Stimulated activated CD8-positive, alpha-beta memory T cell treated with anti-CD3 and anti-CD28 coated beads, Interleukin-4, amount 100 ng/mL, for 4 hours (primary cell): ENCODE measurements at places on chromosomes 13 and 19.

DNA sequence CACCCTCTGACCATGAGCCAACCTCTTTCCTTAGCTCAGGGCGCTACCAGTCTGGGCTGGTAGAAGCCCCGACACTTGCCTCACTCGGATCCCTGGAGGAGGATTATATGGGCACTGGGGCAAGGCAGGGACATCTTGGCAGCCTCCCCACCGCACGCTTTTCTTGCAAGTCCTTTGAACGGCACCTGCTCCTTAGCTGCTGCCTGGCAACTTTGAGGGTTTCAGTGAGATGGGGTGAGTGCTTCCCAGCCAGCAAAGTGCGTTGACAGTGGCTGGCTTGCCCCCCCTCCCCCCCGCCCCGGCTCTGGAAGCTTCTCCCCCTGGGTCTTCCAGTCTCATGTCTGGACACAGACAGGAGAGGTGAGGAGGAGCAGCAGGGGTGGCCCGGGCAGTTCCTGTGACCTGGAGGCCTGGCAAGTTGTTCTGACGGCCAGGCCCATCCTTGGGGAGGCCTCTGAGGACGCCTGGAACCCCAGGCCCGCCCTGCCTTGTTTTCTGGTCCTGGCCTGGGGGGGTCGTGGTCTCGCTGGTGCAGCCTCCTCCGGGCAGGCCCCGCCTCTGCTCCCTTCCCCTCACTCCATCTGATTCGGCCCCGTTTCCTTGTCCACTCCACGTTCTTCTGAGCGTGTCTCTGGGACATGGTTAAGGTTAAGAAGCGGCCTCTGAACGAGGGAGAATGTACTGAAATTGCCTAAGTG, 75.2 kb downstream of the ATP11A start:
- DNase-seq: no peak

DNA sequence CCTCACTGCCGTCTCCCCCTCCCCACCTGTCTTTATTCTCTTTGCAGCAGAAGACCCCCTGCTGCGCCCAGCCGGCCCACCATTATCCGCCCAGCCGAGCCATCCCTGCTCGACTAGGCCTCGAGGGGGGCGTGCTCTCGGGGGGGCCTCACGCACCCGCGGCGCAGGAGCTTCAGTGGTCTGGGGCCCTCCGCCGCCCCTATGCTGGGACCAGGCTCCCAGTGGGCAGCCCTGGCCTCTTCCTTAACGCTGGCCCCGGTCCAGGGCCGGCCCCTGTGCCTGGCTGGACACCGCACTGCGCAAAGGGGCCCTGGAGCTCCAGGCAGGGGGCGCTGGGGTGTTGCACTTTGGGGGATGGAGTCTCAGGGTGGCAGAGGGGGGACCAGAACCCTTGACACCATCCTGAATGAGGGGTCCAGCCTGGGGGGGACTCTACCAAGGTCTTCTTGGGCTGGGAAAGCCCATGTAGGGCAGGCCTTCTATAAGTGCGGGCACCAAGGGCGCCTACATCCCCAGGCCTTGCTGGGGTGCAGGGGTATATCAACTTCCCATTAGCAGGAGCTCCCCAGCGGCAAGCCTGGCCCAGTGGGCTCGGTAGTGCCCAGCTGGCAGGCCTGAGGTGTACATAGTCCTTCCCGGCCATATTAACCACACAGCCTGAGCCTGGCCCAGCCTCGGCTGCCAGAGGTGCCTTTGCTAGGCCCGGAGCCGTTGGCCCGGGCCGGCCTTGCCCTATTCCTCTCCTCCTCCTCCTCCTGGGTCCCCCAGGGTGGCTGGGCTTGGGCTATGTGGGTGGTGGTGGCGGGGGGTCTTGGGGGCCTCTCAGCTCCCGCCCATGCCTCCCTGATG, 4.9 kb downstream of the TMED1 start:
- no peak for DNase-seq

GRCh38 chr19:4547303-4548237, 7.7 kb upstream of the LRG1 start:
- DNase-seq: no peak

- no peak for DNase-seq
These were observed 5.1 kb downstream of the REEP6 start for GRCh38 chr19:1495799-1496713.

DNA sequence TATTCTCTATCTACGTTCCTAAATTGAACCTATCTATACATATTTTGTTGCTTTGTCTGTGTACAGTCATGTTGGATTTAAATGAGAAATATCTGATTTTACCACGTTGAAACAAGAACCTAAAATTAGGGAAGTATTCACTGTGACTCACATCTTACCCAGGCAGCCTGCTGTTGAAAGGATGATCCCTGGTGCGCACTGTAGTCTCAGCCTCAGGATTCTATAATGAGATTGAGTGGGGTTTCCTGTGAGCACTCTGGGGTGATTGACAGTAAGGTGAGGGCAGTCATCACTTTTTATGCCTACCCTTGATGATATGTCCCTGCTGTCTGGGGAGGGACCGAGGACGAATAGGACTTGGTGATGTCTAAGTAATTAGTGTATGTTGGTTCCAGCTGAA, 35.4 kb downstream of the PCCA start:
- no peak for DNase-seq

GRCh38 chr19:695352-695949, at the start of gene PRSS57:
TSS of gene PRSS57 (minus strand) at chr19:695452. CDS start at chr19:695430, 22 bp downstream.
- no peak for DNase-seq

DNA sequence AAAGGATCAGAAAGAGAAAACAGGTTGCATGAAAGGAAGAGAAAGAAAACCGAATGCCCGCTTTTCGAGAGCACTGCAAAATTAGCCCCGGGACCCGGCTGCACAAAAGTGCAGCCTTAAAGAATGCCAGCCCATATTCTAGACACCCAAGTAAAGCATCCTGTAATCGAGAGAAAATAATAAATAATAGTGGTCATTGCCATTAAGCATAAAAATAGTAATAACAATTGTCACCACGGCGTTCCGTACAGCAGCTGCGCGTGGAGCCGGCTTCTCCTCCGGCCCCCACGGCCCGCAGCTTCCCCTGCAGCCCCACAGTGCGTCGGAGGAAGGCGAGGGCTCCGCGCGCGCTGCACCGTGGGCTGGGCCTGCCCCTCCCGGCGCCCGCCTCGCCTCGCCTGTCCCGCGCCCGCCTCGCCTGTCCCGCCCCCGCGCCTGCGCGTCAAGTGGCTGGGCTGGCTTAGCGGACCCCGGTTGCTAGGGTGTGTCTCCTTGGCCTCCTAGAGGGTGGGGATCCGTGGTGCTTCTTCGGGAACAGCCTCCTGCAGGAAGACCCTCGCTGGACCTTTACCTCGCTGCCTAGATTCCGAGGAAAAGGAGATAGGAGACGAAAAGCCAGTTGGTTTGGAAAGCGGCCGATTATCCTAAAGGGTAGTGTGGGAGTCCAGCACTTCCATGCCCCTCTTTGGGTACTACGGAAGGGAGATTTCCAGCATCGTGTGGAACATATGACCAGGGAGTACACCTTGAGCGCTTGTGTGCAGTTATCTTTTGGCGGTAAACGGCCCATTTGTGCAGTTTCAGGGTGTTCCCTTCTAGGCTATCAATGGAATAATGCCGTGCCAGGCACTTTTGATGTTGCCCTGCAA, at the start of gene LRRC63:
LRRC63 (plus strand) TSS at position 446 of the 869 bp plus-strand sequence. CDS start 1,107 bp downstream, outside the sequence.
- peak; percentile 71 for DNase-seq

DNA sequence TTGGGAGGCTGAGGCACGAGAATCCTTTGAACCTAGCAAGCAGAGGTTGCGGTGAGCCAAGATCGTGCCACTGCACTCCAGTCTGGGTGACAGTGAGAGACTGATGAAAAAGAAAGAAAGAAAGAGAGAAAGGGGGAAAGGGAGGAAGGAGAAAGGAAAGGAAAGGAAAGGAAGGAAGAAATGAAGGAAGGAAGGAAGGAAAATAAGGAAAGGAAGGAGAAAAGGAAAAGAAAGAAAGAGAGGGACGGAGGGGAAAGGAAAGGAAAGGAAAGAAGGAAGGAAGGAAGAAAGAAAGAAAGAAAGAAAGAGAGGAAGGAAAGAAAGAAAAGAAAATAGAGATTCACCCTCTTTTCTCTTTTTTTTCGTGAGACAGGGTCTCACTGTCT, 8.7 kb downstream of the PDE4A start:
- DNase-seq: no peak

GRCh38 chr13:79450110-79450509, 30.8 kb upstream of the NDFIP2 start:
- DNase-seq: no peak

DNA sequence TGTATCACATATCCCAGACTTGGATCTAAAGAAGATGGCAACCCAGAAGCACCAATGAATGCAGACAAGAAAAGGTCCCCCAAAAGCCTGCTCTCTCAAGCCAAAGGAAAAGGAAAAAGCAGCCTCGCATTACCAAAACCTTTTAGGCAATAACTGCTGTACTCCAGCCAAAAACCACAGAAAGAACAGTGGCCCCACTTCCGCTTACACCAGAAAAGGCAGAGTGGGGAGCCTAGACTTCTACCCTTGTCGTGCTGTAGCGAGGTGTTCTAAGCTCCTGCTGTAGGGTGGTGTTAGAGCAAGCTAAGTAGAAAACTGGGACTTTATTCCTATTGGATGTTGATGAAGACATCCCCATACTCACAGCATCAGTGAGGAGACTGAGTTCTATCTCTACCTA, 244.0 kb upstream of the RXFP2 start:
- DNase-seq: no peak

- no peak for DNase-seq
These were observed 25.5 kb downstream of the AP2S1 start for GRCh38 chr19:46824890-46825730.

GRCh38 chr13:71018995-71019394, 848.0 kb downstream of the DACH1 start:
- no peak for DNase-seq

- DNase-seq: no peak
These were observed 313.4 kb upstream of the DACH1 start for GRCh38 chr13:72180253-72180952.

GRCh38 chr13:97341135-97341534, 92.8 kb upstream of the RAP2A start:
- DNase-seq: no peak

DNA sequence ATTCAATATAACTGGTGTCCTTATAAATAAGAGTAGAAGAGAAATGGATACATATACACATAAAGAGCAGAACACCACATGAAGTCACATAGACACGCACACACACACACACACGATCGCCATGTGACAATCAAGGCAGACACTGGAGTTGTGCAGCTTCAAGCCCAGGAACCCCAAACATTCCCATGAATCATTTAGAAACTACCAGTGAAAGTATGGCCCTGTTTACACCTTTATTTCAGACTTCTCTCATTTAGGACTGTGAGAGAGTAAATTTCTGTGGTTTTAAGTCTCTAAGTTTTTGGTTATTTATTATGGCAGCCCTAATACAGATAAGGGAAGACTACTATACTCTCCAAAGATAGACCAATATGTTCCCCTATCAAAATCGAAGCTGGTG, 20.4 kb upstream of the TNFSF13B start:
- no peak for DNase-seq

- no peak for DNase-seq
These were observed 53.7 kb downstream of the LACC1 start for GRCh38 chr13:43933378-43933777.

- DNase-seq: no peak
These were observed 81.9 kb downstream of the MZT1 start for GRCh38 chr13:72645521-72645920.

GRCh38 chr13:21461131-21461530, 2.0 kb upstream of the ZDHHC20 start:
- DNase-seq: no peak

DNA sequence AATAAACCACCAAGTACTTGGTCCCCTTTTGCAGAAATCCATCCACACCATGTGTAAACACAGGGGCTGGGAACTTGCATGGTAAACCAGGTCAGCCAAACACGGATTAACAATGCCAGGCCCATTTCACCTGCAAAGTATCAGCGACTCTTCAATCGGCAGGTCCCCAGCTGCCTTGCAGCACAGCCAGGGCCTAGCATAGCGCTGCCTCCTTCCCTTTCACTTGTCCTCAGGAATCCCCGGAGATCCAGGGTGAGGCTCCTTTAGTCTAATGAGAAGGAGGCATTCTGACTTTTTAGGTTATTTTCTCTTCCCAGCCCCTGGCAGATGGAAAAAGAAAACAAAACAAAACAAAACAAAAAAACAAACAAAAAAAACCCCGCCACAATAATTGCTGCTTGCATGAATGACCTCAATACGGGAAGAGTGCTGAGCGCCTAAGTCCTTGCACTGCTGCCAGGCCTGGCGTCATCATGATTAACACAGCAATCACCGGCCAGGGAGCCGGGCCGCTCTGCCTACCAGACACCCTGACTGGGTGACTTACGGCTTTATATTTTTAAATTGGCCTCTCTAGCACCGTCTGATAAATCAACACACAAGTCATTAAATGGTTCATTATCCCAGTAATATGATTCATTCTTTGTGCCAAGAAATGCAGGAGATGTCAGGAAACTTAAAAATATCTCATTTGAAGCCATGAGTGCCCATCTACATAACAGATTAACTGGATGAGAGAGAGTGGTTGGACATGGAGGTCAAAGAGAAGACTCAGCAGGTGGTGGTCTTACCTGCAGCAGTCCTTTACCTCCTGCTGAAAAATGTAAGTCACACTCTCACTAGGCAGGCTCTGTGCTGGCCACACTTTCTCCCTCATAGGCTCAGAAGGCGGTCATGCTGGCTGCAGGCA, 692.7 kb downstream of the UQCRFS1 start:
- DNase-seq: no peak

- no peak for DNase-seq
These were observed 523 bp downstream of the ELAVL1 start for GRCh38 chr19:8004723-8005513.

- DNase-seq: no peak
These were observed 12.1 kb downstream of the SERTM1 start for GRCh38 chr13:36685927-36686326.

- no peak for DNase-seq
These were observed 1.1 kb upstream of the ERF start for GRCh38 chr19:42255766-42256745.

DNA sequence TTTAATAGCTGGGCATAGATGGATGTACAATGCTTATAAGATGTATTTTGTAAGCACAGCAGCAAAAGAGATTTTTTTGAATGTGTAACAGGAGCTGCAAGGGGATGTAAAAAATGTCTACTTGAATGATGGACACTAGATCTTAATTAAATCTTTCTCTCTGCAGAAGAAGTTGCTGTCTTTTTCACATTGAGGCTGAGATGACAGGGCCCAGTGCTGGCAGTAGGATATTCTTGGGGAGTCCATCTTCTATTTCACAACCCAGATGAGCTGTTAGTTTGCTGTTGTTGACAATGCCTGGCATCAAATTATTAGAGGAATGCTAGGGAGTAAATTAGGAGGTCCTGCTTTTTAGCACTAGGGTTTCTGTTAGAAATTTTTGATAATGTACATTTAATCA, 698.7 kb downstream of the SLITRK5 start:
- no peak for DNase-seq

DNA sequence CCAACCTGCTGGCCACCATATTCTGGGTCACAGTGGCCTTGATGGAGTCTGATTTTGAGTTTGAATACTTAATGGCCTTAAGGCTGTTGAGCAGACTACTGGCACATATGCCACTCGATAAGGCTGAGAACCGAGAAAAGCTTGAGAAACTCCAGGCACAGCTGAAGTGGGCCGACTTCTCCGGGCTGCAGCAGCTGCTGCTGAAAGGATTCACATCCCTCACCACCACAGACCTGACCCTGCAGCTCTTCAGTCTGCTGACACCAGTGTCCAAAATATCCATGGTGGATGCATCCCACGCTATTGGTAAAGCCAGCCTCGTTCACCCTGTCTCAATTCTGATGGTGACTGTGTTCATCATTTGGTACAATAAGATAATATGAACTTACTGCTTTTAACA, 77.5 kb downstream of the ZAR1L start:
- DNase-seq: no peak

GRCh38 chr19:18206018-18206417, 2.2 kb upstream of the RAB3A start:
- no peak for DNase-seq

- DNase-seq: no peak
These were observed 13.5 kb upstream of the TPM4 start for GRCh38 chr19:16062789-16063188.

- no peak for DNase-seq
These were observed 1.7 kb downstream of the UBE2M start for GRCh38 chr19:58556622-58557220.
